ENCODE measurements at places on chromosomes 6 and 20.

GRCh38 chr6:106973018-106973835 lies 1.3 kb downstream of the CD24 start:
- no peak for DNase-seq

GRCh38 chr6:43898358-43899131 lies 128.5 kb downstream of the VEGFA start:
- no peak for DNase-seq

GRCh38 chr20:40683221-40683893 lies 5.7 kb downstream of the MAFB start:
- no peak for DNase-seq

- DNase-seq = no peak
Measured at GRCh38 chr6:35080016-35080680, 61.0 kb downstream of the TCP11 start.

- DNase-seq = no peak
Measured at GRCh38 chr20:47206962-47207641, 149.4 kb downstream of the ZMYND8 start.

DNA sequence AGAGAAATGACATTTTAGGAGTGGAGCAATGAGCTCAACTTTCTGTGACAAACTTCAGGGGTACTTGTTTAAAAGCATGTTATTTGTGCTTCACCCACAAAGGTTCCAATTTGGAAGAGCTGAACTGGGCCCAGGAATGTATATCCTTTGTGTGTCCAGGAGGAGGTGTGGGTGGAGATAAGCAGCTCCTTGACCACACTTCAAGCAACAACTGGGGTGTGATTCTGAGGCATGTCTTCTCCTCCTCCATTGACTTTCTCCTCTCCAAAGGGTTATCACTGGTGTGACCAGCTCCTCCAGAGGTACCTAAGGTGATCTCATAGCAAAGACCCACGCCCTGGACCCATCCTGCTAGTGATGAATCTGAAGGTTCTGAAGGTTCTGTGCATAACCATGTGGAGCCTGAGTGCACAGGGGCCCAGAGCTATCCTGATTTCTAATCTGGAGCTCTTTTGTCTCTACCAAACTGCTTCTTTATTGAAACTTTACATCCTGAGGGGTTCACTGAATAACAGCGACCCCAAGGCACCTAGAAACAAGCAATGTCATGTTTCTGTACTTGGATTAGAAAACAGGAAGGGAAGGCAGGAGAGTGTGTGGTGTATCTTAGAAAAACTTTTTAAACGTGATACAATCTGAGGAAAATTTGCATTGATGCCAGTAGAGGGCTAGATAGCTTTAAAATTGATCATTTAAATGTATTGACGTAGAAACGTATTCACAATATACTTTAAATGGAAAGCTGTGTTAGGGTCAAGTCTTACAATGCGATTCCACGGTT lies 60.9 kb upstream of the CD93 start:
- DNase-seq = no peak

- DNase-seq = no peak
Measured at GRCh38 chr6:87789198-87789899, 87.3 kb upstream of the AKIRIN2 start.

DNA sequence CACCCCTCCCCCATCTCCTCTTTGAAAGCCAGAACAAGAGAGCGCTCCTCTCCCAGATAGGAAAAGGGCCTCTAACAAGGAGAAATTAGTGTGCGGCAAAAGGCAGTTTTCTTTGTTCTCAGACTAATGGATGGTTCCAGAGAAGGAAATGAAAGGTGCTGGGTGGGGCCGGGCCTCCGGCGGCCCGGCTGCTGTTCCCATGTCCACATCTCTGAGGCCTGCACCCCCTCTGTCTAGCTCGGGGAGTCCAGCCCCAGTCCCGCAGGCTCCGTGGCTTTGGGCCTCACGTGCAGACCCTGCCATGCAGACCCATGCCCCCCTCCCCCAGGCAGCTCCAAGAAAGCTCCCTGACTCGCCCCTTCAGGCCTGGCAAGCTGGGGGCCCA lies 35.8 kb upstream of the MRGBP start:
- no peak for DNase-seq

DNA sequence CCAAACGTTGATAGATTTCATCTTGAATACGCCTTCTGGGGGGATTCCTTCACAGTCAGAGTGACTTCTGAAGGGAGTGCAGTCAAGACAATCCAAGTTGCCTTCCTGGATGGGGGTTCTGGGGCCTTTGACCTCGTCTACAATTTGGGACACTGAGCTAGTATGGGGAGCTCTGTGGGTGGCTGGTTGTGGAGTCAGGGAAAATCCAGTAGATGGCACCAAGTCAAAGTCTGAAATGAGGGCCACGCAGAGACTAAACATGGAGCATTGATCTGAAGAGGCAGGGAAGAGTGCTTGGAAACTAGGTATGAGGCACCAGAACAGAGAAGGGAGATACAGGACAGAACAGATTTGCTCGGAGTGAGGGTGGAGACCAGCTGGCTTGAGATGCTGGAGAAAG lies 43.6 kb upstream of the CCN6 start:
- DNase-seq = no peak

- no peak for DNase-seq
Measured at GRCh38 chr6:150142097-150142669, 661 bp upstream of the PPP1R14C start.

DNA sequence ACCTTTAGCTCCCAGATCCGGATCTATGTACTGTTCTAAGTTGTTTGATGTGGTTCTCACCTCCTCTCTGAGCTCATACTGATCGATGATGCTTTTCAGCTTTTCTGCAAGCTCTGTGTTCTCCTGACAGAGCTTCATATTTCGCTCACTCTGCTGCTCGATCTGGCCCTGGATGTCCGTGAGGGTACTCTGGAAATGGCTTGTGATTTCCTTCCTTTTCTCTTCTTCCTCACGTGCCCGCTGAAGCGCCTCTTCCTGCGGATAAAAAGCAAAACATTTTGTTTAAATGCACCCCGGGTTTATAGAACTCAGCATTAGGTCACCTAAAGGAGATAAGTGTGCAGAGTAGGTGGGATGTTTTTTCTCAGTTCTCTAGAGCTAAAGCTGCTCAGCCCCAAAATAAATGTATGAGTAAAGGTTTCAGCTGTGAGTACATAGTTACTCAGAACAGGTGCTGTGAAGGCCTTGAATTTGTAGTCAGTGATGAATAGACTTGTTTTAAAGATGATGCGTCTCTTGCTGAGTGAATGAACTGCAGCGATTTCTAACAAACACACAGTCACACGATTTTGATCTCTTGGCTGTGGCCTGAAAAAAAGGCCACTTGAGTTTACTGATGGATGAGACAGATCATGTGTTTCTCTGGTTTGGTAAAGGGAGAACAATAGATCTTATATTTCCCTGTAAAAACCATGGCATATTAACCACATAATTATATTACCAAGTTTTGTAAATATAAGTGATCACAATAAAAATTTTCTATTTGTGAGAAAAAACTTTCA lies 29.1 kb downstream of the TXLNB start:
- DNase-seq = no peak

GRCh38 chr6:722077-722524 lies 29.2 kb upstream of the EXOC2 start:
- DNase-seq = peak; percentile 67

GRCh38 chr6:53701333-53702218 lies 36.0 kb upstream of the KLHL31 start:
- DNase-seq = no peak

DNA sequence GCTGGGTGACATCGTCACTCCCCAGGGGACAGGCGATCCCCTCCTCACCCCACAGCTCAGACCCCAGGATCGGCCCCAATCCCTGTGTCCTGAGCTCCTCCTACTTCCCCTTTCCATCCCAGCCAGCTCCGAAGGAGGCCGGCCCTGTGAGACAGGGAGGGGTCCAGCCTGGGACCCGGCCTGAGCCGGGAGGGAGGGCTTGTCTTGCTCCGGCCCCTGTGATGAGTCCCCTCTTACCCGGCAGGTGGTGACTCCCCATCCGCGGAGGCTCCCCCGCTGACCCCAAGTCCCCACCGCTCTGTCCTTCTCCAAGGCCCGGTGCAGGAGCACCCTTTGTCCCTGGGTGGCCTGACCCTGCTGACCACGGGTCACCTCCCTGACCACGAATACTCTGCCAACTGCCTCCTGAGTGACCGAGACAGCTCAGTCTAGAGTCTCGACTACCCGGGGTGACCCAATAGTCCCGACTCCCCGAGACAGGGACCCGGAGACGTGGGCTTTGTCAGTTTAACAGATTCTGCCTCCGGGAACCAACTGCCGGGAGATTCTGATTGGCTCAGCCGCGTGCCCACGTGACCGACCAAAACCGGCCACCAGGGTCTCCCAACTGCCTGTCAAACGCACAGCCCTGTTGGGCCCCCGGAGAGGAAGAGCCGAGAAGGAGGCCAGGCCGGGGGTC lies 187.4 kb upstream of the PROKR2 start:
- DNase-seq = no peak

- DNase-seq = no peak
Measured at GRCh38 chr6:136503303-136504029, 46.8 kb downstream of the MAP7 start.

DNA sequence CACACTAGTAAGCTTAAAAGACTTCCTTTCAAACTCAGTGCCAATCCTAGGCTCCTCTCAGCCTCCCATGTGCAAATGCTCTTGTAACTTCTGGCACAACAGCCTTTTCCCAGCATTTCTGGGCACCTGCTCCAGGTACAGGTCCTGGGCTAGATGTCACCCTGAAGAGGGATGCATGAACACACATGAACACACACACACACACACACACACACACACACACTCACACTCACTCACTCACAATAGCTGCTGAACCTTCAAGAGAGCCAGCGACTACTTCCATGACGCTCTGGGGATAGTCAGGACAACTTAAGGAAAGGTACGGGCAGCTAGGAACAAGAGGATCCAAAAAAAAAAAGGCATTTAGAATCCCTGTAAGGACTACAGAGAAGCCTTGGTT lies 122.8 kb downstream of the INSM1 start:
- DNase-seq = no peak

- no peak for DNase-seq
Measured at GRCh38 chr6:134624781-134625180, 306.9 kb upstream of the SGK1 start.

GRCh38 chr6:154341336-154341735 lies 15.3 kb downstream of the IPCEF1 start:
- no peak for DNase-seq

- DNase-seq = no peak
Measured at GRCh38 chr20:38095017-38095686, 61.6 kb downstream of the RPRD1B start.

- no peak for DNase-seq
Measured at GRCh38 chr6:18467741-18468502, 80.8 kb downstream of the RNF144B start.

DNA sequence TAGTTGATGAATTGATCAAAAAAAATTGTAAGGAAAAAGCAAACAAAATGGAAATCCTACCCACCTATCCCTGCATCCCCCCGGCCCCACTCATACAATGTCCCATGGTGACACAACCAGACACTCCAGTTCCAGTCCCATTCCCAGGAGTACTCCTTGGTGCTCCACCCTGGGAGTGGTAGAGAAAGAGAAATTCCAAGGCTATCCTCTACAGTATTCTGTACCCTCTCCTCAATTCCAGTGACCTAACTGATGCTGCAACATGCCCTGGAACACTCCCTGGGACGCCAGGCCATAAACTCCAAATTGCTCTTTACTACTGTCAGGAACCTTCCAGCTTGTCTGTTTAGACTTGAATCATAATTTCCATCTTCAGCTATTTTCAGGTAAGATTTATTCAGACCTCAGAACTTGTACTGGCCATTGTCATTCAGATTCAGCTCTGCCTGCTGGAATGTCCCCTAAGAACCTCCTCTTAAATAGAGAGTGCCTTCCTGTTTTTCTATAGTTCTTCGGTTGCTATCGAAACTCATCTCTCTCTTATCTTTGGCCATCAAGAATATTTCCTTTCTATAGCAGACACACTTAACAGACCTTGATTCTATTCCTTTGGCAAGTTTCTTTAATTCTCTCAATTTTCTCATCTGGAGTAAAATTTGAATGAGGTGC lies 8.7 kb downstream of the GPX6 start:
- no peak for DNase-seq

GRCh38 chr6:157144859-157145568 lies 178.3 kb downstream of the TMEM242 start:
- DNase-seq = no peak

DNA sequence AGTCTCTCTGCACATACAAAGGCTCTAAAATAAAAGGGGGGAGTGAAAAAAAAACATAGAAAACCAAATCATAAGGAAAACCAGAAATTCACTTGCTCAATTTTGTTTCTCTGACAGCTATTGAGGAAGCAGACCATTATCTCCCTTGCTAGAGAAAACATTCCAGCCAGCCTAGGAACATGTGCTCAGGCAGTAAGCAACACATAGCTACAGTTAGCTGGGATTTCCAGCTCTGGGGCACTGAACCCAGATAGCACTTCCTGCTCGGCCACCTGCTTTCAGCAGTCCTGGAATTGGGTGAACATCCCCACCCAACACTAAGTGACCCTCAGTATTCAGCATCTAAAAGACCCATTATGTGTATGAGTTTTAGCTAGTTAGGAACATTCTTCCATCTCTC lies 61.3 kb downstream of the TNFRSF21 start:
- no peak for DNase-seq

DNA sequence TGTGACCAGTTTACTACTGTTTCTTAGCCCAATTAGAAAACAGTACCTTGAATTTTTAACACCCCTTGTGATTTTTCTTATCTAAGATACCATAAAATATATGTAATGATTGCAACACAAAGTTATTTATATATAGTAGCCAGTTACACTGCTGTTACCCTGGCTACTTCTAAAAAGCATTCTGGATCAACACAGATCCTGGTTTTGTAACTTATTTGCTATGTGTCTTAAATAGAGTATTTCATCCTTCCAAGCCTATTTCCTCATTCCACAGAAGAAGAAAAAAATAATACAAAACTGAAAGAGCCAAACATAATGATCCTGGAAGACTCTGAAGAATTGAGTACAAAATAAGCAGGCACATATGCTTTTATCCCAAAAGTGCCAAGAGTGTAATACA lies 19.0 kb upstream of the GSTA4 start:
- DNase-seq = no peak

DNA sequence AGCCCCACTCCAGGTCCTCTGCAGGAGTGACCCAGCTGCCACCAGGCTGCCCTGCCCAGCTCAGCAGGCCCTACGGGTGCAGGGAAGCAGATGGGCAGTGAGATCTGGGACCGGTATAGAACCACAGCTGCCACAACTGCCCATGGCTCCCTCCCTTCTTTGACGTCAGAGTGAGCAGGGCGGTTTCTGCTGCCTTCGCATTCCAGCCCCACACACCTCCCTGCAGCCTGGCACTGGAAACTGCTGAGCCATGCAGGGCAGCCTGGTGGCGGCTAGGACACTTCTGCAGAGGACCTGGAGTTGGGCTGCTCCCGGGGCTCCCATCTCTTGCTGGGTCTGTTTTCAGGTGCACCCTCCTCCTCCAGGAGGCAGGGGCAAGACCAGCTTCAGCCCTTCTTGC lies 101.6 kb upstream of the CD93 start:
- no peak for DNase-seq

DNA sequence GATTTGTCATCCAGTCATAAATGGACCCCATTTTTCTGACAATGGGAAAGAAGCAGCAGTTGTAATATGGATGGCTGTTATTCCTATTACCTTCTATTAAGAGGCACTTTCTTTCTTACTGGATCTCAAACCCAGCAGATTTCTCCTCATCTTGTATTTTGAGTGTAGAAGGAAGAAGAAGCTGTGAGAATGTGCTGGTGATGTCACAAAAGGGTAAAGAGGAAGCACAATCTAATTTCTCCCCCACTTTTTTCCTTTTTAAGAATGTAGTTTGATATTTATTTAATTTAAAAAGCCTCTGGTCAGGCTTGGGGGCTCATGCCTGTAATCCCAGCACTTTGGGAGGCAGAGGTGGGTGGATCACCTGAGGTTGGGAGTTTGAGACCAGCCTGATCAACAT lies 100.0 kb upstream of the JARID2 start:
- DNase-seq = no peak
